Cerebellum (tissue), 4 donors: ENCODE measurements at places on chromosomes 5 and 9. TPM values are rescaled to one million over a fixed set of nuclear protein-coding genes. Genes with fewer than 3 reads are reported as not detected.

DNA sequence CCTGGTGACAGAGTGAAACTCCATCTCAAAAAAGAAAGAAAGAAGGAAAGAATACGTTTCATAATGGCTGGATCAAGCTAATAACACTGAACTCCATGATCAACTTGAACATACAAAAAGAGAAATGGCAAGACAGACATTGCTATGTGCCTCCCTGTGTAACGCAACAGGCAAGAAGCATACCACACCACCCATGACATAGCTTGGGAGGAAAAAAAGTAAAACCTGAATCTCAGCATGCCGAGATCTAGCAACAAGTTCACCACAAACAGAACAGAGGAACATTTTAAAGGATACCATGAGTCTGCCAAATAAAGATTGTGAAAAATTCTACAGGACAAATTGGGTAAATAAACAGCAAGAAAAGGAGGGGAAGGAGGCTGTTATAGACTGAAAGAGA lies 26.7 kb downstream of the HOMER1 start:
- no peak for DNase-seq

DNA sequence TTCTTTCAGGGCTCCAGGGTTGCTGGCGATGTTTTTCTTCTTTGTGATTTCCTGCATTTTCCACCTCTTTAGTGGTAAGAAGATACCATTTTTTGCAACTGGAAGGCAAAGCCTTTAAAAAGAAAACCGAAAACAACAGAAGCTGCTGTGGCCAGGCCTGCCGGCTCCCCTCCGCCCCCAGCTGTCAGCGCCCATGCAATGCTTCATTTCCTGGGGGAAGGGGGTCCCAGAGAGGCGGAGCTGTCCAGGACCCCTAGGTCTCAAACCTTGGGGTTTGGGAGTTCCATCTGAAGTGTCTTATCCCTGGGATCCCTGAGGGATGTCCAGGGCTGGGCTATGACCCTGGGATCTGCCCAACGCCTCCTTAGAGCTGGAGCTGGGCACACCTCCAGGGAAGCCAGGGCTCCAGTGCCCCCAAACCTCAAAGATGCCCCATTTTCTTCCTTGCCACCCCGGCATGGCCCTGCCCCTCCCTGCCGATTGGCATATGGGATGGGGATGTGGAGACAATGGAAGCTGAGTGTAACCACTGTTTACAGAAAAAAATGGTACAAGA lies 257.2 kb upstream of the MVB12B start:
- DNase-seq: no peak

GRCh38 chr9:124899845-124900244 lies 37.9 kb downstream of the ARPC5L start:
- no peak for DNase-seq

DNA sequence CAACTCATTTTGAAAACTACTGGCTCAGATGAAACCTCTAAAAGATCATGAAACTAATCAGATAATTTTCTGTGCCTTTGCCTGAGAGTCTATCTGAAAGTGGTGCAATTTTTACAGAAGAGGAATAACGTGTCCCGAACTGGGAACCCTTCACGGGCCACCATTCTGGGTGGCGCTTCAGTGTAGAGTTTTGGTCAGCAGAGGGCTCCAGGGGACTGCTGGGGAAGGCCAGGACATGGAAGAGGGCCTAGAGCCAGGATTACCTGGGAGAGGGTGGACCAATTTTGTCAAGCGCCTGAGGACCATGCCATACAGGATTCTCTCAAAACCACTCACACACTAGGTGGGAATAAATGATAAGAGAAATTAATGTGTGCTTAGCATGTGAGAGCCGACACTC lies 49.7 kb upstream of the PLEKHG4B start:
- no peak for DNase-seq

- DNase-seq: no peak
These were observed 147.9 kb downstream of the MSX2 start for GRCh38 chr5:174872271-174872670.

- no peak for DNase-seq
These were observed 79.8 kb upstream of the SPATA31D4 start for GRCh38 chr9:81848472-81848871.

Gene C5
- 10.9 TPM for total RNA-seq
